Glutamatergic neuron (in vitro differentiated cells): ENCODE measurements at places on chromosomes 6 and 20.

GRCh38 chr20:57030611-57031600 is 235.5 kb downstream of the BMP7 start:
- DNase-seq: peak; percentile 38

GRCh38 chr20:1734269-1734858 is 76.8 kb upstream of the SIRPG start:
- no peak for DNase-seq

- no peak for DNase-seq
Measured at GRCh38 chr6:12577124-12577850, 139.3 kb upstream of the PHACTR1 start.

DNA sequence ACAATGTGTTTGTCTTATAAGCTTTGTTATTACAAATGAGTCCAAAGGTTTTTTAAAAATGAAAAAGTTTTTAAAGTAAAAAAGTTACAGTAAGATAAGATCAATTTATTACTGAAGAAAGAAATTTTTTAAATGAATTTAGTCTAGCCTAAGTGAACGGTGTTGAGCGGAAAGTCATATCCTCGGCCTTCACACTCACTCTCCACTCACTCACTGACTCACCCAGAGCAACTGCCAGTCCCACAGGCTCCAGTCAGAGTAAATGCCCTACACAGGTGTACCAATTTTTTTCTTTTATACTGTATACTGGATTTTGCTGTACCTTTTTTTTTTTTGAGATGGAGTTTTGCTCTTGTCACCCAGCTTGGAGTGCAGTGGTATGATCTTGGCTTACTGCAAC is 42.7 kb upstream of the AGPAT4 start:
- no peak for DNase-seq

DNA sequence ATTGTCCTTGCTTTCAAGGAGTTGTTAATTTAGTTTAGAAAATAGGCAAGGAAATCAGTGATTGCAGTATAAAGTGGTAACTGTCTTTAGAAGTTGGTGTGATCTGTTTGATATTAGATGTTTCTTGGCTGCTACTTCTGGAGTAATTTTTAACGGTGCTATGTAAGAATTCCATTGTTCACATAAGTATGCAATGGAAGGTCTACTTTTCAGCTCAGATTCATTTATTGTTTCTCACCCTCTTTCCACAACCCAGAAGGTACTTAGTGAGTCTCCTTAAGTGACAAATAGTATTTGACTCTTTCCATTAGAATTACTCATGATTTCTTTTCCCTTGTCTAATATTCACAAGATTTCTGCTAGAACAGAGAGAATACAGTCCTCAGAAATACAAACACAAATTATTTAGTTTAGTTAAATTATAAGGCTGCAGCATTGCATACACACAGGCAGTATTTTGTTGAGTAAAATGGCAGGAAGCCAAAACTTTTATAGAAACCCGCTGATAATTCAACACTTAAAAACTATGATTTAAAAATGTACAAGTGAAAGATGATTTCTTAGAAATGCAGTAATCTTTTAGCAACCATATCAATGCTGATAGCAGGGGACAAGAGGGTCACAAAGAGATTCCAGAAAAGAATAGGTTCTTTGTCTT is 554.3 kb downstream of the CD109 start:
- no peak for DNase-seq

GRCh38 chr6:131257104-131257503 is 121.8 kb downstream of the AKAP7 start:
- no peak for DNase-seq

- no peak for DNase-seq
Measured at GRCh38 chr20:44460795-44461141, 14.9 kb upstream of the TTPAL start.

GRCh38 chr20:47857187-47857568 is 71.9 kb upstream of the SULF2 start:
- no peak for DNase-seq

DNA sequence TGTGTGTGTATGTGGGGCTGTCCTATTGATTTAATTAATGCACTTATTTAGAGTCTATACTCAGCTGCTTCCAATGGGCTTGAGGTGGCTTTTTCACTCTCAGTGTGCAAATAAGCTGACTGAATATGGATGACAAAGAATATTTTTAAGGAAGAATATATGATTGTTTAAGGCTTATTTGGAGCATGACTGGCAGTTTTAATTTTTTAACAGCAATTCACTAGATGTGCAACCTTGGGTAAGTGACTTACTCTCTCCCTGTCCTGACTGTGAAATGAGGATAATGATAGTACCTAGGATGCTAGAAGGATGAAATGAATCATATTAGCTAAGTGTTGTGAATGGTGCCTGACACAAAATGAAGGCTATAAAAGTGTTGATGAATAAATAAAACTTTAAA is 67.9 kb downstream of the CLIC5 start:
- DNase-seq: no peak

- no peak for DNase-seq
Measured at GRCh38 chr6:71197267-71197666, 91.3 kb upstream of the OGFRL1 start.
